Retina (tissue), 1 donor: ENCODE measurements at places on chromosomes 12 and 14.

DNA sequence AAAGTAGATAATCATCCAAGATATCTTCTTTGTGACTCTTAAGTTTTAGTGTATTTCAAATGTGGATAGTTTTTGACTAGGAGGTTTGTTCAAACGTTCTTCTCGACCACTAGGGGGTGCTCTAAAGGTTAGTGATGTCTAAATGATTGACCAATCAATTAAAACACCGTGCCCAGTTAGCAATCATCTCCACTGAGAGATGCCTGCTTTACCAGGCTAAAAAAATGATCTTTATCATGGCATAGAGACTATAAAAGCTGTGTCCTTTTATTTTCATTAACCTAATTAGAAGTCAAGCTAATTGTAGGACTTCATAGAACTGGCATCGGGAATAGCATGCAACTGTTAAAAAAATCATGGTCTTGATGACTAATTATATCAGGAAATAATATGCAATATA, 153.9 kb downstream of the PRKCH start:
- DNase-seq, result no peak

DNA sequence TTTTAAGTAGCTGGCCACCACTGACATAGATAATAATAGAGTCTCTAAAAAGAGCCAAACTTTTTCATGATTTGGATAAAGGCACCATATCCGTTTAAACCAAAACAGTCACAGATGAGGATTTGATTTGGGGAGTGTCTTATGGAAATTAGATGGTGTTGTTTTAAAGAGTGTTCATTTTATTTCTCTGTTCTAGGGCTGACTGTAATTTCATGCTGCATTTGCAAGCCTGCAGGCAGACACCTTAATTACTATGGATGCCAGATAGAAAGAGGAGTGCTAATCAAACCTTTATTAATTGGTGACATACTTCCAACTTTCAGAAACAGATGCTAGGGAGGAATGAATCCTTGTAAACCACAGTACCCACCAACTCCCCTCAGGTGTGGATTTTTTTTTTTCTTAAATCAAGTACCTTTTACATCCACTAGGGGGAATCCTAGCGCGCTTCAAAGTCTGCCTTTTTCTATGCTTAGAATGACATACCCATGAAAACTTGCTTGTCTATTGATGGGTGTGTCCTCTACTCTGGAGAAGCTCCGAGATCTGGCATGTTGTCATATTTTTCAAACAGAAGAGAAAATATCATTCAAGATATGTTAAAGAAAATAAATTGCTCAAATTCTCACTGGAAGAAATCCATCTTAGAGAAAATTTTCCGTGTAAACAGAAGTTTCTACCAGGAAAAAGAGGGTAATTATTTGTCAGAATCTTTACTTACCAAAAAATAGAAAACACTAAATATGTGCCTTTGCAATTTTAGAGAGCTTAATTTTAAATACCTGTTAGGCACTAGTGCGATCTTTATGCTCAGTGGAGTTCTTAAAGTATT, 14.2 kb upstream of the PLXNC1 start:
- peak; percentile 67 for DNase-seq

DNA sequence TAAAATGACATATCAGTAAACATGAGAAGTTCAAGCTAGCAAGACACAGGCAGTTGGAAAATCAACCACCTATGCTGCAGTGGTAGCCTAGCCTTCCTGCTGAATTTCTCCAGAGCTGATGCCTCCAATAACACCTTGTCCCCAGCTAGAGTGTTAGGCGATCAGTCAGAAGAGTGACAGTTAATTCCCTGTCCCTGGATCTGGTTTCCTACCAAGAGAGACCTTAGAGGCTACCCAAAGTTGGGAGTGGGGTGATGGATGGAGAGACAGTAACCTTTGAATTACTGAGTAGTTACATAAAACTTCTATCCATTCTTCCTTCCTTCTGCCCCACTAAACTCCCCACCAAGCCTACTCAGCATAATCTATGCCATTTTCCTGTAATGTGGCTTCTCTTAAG, 1.9 kb upstream of the ANO2 start:
- DNase-seq, result no peak

DNA sequence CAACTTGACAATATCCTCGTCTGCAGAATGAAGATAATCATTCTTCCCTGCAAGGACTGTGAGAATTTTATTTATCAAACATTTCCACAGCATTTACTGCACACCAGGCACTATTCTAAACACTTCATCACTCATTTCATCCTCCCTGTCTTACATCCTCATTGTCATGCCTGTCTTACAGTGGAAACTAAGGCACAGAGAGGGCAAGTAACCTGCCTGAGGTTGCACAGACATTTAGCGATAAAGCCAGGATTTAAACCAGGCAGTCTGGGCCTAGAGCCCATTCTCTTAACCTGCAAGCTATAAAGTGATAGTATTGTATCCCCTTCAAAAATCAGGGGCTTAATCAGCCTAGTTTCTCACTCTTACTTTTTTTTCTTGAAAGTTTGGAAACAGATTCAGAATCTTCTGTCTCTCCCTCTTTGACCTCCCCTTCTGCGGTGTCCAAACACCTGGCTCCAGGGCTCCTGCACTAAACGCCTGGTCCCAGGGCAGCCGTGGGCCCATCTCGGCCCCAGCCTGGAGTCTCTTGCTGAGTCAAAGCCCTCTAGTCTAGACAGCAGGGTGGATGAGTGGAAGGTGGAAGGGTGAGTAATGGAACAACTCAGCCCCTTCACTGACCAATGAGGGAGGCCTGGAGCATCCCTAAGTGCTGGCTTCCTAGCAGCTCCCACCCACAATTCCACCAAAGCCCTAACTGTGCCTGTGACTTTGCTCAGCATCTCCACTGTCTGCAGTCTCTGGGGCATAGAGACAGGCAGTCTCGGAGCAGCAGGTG, 12.5 kb downstream of the ISM2 start:
- no peak for DNase-seq

- no peak for DNase-seq
Observed at GRCh38 chr12:50862316-50862715, 19.6 kb downstream of the TMPRSS12 start.

- DNase-seq, result no peak
Observed at GRCh38 chr12:10220398-10221077, 7.9 kb downstream of the GABARAPL1 start.
